Right forelimb (tissue), 1 donor: ENCODE measurements at places on chromosomes 3 and 15.

- DNase-seq: peak; percentile 68
These were observed 619 bp downstream of the TTBK2 start for GRCh38 chr15:42919799-42920518.

- no peak for DNase-seq
These were observed 79.7 kb downstream of the DZIP3 start for GRCh38 chr3:108669208-108669607.

- DNase-seq: peak; percentile 32
These were observed 30.7 kb downstream of the NBEAL2 start for GRCh38 chr3:47010111-47010712.

- DNase-seq: peak; percentile 80
These were observed 33.9 kb upstream of the ACAN start for GRCh38 chr15:88769161-88769971.
